ENCODE measurements at places on chromosomes 5 and 9.

GRCh38 chr9:2157277-2158110 lies 142.3 kb downstream of the SMARCA2 start:
- no peak for DNase-seq

- no peak for DNase-seq
Measured at GRCh38 chr9:132487980-132488535, 78.0 kb downstream of the CFAP77 start.

GRCh38 chr5:62256161-62257019 lies 49.6 kb upstream of the KIF2A start:
- no peak for DNase-seq

- DNase-seq, result no peak
Measured at GRCh38 chr9:78196258-78196657, 39.6 kb upstream of the CEP78 start.

DNA sequence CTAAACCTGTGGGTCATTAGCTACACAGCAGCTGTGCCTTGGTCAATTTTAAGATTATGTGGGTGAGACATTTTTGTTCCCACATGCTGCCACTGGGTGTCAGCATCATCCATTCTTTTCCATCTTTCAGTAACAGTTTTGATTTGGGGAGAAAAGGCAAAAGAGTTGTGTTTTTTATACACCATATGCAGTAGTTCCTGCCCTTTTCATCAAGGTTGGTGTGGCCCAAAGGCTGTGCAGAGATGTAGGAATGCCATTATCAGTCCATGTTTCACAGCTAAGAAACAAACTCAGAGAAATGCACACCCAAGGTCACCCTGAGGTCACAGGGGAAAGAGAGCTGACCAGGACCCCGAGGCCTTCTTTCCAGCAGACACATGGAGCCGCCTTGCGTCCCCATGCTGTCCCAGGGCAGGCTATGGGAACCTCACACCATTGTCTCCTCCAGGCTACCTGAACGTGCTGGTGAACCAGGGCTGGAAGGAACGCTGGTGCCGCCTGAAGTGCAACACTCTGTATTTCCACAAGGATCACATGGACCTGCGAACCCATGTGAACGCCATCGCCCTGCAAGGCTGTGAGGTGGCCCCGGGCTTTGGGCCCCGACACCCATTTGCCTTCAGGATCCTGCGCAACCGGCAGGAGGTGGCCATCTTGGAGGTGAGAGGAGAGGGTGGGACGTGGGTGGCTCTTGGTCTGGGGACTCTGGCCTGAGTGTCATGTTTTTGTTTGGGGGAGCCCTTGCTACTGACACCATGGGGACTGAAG lies 27.8 kb upstream of the GRPEL2 start:
- DNase-seq, result no peak

DNA sequence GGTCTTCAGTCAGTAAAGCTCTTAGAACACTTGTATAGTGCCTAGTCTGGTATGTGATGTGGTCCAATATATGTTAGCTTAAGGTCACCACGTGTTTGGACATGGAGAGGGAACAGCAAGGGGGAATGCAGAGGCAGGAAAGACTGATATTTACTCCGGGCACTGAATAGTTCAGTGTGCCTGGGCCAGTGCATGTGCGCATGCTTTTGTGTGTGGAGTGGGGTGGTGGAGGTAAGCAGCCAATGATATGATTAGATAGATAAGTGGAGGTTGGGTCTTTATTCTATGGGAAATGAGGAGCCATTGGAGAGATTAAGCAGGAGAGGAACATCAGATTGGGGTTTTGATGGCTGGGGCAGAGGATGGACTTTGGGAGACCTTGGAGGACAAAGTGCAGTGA lies 14.0 kb downstream of the OR13J1 start:
- no peak for DNase-seq

GRCh38 chr9:22455181-22455580 lies 8.6 kb downstream of the DMRTA1 start:
- no peak for DNase-seq

DNA sequence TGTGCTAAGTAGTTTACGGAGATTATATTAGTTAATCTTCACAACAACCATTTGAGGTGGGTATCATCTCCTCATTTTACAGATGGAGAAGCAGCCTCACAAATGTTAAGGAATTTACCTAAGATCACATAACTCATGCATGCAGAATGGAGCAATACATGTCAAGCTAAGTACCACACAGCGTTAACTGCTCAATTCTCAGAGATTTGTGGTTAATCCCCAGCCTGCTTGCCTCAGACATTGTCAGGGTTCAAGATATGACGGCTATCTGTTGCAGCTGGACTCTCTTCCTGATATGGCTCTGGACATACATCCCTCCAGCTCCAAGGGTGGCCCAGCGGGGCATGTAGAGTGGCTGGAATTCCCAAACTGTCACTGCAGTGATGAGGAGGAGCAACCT lies 7.3 kb upstream of the ZNF346 start:
- no peak for DNase-seq

DNA sequence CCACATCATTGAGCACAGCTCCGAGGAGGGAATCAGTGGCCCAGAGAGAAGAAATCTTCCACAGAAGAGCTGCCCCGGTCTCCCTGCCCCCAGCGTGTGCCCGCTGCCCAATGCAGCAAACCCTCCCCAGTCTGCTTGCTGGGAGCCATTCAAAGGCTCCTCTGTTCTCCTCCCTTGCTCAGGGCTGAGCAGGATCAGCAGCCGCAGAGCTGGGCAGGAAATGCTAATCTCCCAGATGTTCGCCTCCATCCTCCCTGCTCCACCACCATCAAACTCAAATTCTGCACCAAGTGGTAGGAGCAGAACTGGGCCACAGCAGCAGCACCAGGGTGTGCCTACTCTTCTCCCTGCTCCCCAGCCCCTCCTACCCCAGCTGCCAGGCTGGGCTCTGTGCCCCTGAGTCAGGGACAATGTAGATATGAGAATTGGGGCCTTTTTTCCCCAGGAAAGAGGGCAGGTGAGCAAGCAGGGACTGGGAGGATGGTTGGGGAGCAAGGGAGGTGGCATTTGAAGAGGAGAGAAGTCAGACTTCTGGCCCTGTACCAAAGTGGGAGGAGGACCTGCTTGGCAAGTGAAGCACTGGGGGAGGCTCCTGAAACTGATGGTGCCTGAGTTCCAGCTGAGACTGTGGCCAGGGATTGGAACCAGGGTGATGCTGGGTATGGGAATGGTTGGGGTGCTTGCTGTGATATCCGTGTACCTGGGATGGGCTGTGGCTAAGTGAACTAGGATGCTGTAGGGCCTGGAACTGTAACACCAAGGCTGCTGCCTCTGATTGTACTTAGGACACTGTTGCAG lies 1.9 kb upstream of the PCDH1 start:
- no peak for DNase-seq

DNA sequence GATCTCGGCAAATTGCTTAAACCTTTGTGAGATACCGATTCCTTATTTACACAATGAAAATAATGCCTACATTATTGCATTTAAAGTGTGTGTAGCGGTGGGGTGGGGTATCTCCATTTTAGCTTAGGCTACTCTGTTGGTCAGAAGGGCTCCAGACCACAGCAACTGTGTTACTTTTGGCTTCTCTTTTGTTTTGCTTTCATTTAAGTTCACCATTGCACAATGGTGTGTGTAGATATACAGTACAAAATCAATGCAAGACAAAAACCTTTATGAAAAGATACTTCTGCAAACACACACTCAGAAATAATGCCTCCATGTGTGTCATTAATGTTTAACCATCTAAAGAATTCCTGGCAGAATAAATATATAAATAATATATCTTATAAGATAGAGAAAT lies 279.4 kb downstream of the FBXL17 start:
- peak; percentile 32 for DNase-seq

GRCh38 chr5:150489360-150490295 lies 18.3 kb upstream of the NDST1 start:
- DNase-seq, result no peak

DNA sequence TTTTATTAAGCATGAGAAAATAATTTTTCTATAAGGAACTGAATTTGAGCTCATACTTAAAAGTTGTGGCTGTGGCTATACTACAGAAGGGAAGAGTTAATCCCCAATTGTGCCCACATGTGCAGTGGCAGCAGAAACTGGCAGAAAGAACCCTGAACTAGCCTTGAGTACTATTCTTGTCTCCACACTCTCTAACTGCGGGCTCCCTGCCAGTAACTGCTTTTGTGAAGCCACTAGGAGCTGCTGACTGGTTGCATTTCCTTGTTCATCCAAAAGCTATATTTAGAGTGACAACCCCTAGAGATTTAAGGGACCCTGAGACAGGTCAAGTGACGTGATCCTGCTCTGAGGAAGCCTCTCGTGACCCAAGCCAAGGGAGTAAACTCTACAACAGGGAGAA lies 238.6 kb downstream of the ELAVL2 start:
- DNase-seq, result no peak

DNA sequence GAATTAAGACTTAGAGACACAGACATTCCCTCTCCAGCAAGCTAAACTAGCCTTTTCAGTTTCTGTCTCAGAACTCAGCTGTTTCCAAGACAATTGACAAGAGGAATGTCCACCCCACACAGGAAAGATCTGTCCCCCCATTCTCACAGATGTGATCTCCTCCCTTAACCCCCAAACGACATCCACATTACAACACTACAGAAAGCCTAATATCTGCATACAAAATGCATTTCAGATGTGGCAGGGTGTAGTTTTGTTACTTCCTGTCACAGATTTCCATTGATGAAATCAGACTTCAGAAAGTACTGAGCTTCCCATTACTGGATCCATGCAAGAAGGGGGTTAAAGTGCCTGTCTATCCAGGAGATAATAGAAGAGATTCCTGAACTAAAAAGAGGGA lies 2.9 kb upstream of the ARSI start:
- no peak for DNase-seq

GRCh38 chr5:41748631-41749030 lies 121.6 kb downstream of the OXCT1 start:
- DNase-seq, result no peak

GRCh38 chr9:3783156-3783555 lies 257.4 kb upstream of the RFX3 start:
- no peak for DNase-seq

DNA sequence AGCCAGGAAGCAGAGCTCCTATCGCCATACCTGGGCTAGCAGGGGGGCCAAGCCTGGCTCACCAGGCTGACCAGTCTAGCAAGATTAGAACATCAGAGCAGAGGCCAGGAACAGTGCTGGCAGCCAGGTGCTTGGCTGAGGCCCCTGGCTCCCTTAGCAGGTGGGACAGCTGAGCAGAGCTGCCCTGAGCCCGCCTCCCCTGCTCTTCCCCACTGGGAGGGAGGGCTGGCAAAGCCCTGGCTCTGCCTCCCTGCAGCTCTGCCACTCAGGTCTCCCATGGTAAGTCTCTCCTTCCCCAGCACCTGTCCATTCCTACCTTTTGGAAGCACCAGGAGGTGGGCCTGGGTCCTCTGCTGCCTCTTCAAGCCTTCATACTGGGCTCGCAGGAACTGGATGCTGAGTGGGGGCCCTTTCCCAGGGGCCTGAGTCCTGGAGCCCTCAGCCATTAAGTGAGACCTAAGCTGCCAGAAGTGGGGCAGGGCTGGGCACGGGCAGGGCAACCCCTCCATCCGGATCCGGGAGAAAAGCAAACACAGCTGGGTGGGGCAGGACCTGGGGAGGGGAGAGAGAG lies 803 bp downstream of the C9orf152 start:
- DNase-seq, result no peak

GRCh38 chr9:71514344-71514975 lies 253.9 kb downstream of the CEMIP2 start:
- no peak for DNase-seq

DNA sequence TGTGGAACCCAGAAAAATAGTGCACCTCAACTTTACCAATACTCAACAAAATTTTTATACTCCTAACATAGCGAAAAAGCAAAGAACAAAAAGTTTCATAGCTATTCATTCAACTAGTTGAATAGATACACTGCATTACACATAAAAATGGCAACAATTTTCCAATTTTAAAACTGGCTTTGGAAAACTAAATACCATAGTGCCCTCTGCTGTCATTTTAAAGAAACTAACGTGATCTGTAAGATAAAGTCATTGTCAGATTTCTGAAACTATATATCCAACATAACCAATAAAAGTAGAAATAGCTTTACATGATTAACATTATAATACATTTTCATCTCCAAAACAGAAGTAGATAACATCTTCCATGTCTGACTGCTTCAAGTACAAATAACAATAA lies 31.6 kb downstream of the DTWD2 start:
- DNase-seq, result no peak

- no peak for DNase-seq
Measured at GRCh38 chr9:129725795-129726251, 27.0 kb downstream of the PTGES start.

GRCh38 chr5:155839251-155840037 lies 487.5 kb upstream of the SGCD start:
- no peak for DNase-seq

- no peak for DNase-seq
Measured at GRCh38 chr9:129485145-129485774, 135.6 kb downstream of the C9orf50 start.

DNA sequence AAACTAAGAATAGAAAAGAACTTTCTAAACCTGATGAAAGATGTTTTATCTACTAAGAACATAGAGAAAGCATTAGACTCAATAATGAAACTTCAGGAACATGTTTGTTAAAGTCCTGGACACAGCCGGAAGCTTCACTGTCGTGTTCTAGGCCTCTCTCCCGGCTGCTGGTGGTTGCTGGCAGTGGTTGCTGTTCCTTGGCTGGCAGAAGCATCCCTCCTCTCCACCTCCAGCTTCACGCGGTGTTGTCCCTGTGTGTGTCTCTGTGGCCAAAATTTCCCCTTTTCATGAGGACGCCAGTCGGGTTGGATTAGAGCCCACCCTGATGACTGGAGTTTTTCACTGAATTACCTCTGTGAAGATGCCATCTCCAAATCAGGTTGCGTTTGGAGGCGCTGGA lies 6.5 kb upstream of the MED10 start:
- DNase-seq, result no peak

GRCh38 chr5:125037020-125037419 lies 290.6 kb upstream of the ZNF608 start:
- DNase-seq, result no peak

DNA sequence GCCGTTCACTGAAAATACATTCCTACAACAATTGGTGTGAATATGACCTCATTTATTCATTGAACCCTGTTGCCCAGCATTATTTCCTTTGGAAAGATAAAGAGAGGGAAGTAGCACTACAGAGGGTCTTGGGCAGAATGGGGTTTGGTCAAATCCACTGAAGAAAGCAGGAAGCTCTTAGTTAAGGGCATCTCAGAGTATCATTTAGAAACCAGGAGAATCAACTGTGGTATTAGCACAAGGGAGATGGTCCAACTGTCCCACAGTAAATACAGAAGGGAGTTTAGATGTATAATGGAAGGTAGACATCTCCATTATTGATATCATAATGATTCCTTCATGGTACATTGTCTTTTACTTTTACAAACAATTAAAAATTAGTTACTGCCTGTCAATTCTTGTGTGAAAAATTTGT lies 47.1 kb downstream of the LIX1 start:
- no peak for DNase-seq
